ENCODE measurements at places on chromosomes 16 and 17.

DNA sequence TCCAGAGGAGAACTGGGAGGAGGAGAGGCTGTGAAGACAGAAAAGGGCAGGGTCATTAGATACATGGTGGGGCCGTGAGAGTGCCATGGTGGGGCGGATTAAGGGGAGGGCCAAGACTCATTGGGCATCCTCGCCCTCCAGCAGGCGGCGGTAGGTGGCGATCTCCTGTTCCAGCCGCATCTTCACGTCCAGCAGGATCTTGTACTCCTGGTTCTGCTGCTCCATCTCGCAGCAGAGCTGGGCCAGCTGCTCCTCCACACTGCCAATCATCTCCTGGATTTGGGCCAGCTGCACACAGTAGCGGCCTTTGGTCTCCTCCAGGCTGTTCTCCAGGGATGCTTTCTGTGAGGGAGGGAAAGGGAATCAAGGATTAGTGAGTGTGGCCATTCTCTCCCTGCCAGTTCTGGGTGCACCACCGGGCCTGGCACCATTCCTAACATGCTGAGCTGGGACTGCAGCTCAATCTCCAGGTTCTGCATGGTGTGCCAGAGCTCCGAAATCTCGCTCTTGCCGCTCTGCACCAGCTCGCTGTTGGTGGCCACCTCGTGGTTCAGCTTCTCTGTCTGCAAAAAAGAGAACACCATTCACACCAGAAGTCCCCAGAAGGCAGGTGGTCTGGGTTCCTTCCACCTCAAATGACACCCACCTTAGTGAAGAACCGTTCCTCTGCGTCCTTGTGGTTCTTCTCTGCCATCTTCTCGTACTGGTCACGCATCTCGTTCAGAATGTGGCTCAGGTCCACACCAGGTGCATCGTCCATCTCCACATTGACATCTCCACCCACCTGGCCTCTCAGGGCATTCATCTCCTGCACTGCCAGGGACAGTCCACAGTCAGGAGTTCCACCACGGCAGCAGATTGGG lies 129.0 kb downstream of the CCDC144A start:
- DNase-seq, result no peak

- no peak for DNase-seq
Observed at GRCh38 chr16:66293207-66293735, 73.2 kb upstream of the CDH5 start.

DNA sequence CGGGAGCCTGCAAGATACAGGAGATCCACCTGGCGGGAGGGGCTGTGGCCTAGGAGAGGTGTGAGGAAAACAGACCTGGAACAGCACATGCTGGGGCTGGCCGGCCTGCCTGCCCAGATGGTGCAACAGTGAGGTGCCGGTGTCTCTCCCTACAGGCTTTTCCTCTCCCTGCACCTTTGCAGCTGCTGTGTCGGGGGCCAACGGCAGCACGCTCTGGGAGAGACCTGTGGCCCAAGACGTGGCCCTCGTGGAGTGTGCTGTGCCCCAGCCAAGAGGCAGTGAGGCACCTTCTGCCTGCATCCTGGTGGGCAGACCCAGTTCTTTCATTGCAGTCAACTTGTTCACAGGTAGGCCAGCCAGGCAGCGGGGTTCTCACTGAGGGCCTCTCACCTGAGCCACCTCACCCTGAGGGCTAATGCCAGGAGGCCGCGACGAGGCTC lies 15.9 kb downstream of the RGS11 start:
- DNase-seq, result no peak

- no peak for DNase-seq
Observed at GRCh38 chr17:70040336-70040735, 34.7 kb upstream of the KCNJ16 start.

GRCh38 chr17:82910041-82910481 lies 70.2 kb upstream of the ZNF750 start:
- DNase-seq, result no peak

DNA sequence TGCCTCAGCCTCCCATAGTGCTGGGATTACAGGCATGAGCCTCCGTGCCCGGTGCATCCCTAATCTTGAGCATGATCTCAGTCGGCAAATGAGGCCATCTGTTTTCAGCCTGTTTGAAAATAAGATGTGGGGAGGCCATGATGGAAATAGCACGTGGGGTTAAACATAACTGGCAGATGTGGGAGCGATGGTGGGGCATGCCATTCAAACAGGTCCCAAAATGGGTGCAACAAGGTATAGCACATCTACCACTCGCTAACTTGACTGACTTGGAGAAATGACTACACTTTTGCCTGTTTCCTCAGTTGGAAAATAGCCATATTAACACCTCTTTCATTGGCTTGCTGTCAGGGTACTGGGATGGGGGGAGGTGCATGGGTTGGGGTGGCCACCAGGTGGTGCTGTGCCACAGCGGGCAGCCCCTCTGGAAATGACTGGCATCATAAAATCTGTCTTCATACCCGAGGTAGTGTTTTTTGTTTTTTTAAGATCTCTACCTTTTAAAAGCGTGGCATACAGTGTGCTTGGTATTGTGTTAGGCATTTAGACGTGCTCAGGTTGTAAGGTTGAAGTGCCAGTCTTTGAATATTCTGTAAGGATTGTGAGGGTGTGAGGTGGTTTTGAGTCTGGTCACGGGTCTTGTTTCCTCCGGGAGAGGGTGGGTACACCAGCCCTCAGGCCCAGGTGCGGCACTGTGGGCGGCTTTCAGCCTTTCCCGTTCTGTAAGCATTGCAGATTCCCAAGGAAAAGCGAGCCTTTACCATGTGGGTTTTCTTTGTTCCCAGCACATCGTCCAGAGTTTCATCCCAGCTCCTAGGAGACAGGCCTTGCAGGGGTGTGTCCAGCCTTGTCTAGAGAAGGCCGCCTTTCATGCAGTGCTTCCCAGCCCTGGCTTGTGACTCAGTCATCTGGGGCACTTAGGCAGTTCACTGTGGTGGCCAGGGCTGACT lies 2.9 kb upstream of the TTYH2 start:
- DNase-seq, result peak; percentile 63

DNA sequence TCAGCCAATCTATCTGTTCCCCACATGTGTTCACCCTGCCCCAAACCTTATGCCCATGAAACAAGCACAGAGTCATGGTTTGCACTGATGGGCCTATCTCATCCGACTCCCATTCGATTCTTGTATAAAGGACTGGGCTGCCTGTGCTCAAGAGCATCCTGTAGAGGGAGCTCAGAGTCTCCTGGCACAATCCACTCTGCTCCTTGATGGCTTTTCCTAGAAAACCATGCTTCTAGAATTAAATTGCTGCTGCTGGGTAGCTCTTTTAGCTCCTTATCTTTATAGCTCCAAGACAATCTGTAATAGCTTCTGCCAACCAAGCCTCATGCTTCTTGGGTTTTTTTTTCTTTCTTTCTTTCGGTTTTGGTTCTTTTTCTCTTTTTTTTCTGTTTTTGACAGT lies 9.7 kb downstream of the ZNF19 start:
- peak; percentile 43 for DNase-seq

DNA sequence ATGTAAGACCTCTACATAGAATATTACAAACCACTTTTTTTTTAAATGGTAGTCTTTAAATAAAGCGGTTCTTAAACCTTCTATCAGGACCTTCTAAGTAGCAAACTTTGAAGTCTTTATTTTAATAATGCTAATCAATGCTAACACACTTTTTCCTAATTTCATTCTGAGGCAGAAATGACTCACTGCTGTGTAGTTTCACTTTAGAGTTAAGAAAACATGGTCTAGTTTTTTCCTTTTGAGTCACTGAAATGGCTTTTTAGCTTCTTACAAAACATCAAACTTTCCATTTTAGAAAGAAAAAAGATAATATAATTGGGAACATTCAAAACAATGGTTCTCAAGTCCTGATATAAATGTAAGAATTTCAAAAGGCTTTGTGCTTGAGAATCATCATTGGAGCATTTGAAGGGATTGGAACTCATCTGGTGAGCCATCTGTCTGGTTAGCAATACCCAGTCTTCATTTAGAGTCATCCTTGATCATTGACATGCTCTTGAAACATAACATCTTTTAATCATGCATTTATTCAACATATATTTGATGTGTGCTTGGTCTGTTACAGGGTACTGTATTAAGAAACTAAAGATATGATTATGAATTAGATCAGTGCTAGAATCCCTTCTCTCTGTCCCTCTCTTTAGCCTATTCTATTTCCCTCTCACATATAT lies 258.3 kb upstream of the MON1B start:
- no peak for DNase-seq

DNA sequence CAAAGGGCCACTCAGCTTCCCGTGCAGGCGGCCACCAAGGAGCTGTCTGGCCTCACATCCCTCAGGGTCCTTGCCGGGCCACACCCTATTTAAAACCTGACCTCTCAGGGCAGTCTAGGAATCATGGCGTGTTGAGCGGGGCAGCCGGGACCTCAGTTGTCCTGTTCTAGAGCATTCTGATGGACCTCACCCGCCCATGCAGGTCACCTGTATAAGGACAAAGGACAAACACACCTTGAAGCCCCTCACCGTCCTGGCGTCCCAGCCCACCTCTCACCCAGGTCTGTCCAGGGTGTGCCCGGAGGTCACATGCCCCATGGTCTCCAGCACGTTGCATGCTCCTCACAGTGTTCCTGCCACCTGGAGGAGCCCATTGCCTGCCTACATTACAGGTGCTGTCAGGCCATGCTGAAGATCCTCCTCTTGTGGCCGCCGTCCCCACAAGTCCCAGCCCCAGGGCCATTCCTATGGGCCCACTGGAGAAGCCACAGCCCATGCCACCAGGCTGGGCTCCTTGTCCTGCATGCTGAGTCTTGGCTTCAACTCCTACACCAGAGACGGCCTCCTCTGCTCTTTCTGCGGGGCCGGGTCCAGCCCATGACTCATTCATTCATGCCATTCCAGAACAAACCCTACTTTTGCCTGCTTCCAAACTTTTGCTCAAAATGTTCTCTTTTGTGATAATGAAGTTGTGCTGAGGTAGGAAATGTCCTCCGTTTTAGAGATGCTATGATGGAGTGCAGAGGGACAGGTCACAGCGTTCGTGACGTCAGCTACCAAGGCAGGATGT lies 46.3 kb downstream of the PEMT start:
- DNase-seq, result peak; percentile 82

- DNase-seq, result peak; percentile 89
Observed at GRCh38 chr17:14918540-14918939, 346.6 kb downstream of the PMP22 start.

GRCh38 chr17:65902155-65902554 lies 289.8 kb downstream of the CEP112 start:
- DNase-seq, result no peak

DNA sequence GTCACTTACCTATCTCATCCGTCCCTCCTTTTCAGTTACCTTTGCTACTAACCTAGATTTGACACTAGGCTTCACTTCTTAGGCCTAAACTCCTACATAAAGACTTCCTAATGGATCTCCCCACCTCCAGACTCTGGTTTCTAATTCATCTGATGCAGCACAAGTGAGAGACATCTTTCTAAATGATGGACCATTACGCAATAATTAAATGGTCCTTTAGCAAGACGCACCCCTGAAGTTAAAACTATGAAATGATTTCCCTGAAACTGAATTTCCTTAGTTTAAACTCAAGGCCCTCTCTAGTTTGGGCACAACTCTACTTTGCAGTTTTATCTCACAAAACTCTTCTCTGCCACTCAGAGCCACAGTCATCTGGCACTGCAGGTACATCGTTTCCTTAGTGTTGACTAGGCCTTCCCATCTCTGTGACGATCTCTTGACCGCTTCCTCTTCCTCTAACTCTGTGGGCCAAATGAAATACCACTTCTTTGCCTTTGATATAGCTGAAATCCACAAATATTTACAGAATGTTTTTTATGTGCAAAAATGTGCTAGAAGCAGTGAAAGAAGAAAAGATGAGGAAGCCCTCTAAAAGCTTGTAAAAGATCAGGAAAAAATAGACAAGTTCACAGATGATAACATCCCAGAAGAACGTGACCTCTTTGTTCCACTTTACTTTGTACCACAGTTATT lies 3.3 kb downstream of the SYNRG start:
- peak; percentile 94 for DNase-seq

DNA sequence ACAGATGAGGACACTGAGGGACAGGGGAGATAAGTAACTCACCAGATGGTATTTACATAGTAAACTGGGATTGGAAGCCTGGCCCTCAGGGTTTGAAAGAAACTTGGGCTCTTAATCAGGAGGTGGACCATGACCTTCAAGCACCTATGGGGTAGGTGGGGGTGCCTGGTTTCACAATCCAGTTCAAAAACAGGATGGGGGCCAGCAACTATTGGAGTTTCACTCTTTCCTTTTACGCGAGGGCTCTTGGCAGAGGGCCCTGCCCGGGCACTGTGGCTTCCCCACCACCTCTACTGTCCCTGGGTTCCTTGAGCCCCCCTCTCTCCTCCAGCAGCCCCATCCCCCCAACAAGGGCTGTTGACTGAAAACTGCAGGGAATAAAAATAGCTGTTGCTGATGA lies 11.3 kb upstream of the PRR29 start:
- DNase-seq, result no peak

DNA sequence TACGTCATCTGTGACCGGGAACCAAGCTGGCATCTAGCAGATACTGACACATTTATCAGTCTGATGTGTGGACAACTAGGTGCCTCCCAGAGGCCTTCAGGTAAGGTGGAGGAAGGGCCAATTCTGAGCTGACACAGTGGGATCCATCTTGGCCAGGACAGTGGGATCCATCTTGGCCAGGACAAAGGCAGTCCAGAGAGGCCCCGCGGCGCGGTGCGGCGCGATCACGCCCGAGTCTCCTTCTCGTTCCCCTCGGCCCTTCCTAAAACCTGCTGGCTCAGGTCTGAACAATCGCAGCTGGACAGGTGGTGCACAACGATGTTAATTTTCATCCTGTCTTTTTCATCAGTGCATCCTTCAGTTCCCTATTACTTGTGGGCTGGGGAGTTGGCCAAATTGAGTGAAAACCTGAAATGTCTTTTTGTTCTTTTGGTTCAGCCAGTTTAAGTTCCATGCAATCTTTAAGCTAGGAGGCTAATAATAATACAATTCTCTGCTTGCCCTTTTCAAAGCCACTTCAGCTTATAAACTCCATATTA lies 486 bp upstream of the WSB1 start:
- no peak for DNase-seq

GRCh38 chr17:39339272-39339671 lies 62.2 kb downstream of the FBXL20 start:
- DNase-seq, result no peak

GRCh38 chr17:12395733-12396354 lies 269.8 kb upstream of the MYOCD start:
- DNase-seq, result peak; percentile 38

GRCh38 chr16:82924075-82924854 lies 297.5 kb downstream of the CDH13 start:
- no peak for DNase-seq

- no peak for DNase-seq
Observed at GRCh38 chr16:58577141-58577540, 52.5 kb downstream of the CNOT1 start.

GRCh38 chr17:77834170-77835115 lies 124.1 kb upstream of the TNRC6C start:
- DNase-seq, result peak; percentile 90
